ENCODE measurements at places on chromosomes 13 and 19.
A peak's percentile ranks its signal among the peaks of the same experiment; 100 is the strongest.

GRCh38 chr13:80030491-80030890 is 310.4 kb downstream of the SPRY2 start:
- no peak for DNase-seq

DNA sequence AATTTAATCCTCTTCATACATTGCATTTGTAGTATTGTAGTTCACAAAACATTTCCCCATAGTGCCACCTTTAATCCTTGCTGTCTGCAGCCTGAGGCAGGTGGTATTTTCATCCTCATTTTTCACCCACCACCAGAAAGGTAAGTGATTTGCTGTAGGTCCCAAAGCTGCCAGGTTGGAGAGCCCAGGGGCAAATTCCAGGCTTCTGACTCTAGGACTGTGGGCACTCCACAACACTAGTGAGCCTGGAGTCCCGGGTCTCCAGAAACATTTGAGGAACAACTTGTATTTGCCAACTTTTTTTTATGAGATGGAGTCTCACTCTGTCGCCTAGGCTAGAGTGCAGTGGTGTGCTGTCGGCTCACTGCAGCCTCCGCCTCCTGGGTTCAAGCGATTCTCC is 6.2 kb downstream of the ILF3 start:
- DNase-seq = no peak

GRCh38 chr13:48448285-48448958 is 35.5 kb upstream of the LPAR6 start:
- DNase-seq = no peak

- DNase-seq = peak; percentile 92
Observed at GRCh38 chr13:52651897-52652195, 790 bp upstream of the SUGT1 start.

DNA sequence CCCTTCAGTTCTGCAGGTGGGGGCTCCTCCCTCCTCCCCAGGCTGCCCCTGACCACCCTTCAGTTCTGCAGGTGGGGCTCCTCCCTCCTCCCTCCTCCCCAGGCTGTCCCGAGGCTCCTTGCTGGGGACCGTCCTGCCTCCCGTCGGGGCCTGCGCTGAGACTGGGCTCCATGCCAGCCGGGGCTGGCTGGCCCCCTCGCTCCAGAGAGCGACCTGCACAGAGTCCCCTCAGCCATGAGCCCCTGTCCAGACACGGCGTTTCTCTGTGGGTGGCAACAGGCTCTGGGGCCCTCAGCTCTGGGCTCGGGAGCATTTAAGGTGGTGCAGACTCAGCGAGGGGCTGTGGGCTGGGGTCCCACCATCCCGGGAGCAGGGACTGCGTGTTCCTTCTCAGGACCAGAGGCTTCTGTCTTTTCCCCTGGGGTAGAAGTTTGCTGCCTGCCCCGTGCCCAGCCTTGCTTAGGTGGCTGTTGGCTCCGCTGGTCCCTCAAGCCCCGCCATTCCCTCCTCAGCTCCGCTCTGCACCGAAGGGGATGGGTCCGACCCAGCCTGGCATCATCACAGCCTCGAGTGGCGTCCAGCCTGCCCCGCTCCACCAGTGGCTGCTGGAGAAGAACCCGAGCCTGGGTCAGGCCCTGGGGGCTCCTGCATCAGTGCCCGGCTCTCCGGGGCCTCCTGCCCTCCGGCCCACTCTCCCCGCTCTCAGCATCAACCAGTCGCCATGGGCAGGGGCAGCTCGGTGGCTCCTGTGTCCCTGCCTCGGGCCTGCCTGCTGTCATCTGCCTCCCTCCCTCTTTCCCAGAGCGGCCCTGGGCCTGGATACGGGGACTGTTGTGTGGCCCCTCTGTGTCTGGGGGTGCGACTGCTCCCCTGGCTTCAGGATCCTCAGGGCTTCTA is 27.6 kb downstream of the CSNK1G2 start:
- DNase-seq = no peak

- no peak for DNase-seq
Observed at GRCh38 chr19:4234862-4235201, 5.5 kb downstream of the EBI3 start.

GRCh38 chr13:23427342-23427843 is 6.1 kb downstream of the SACS start:
- no peak for DNase-seq

- peak; percentile 16 for DNase-seq
Observed at GRCh38 chr19:50703915-50704796, 15.4 kb downstream of the SHANK1 start.

DNA sequence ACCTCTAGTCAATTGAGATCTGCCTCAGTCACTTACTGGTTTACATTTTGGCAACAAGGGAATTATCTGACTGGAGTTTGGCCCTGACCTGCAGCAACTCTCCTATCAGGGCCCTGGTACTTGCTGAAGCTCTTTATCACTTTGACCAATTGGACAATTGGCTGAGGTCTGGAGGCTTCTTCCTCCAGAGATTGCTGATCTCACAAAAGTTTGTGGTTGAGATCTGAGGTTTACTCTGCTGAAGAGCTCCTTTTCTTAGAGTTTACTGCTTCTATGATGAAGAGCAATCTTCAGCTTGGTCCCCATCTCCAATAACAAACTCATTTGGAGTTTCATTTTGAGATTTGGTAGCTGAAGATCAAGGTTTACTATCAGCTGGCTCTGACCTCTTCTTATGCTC is 276.9 kb upstream of the SGCG start:
- no peak for DNase-seq

- no peak for DNase-seq
Observed at GRCh38 chr13:76418404-76418803, 467.8 kb downstream of the KCTD12 start.

DNA sequence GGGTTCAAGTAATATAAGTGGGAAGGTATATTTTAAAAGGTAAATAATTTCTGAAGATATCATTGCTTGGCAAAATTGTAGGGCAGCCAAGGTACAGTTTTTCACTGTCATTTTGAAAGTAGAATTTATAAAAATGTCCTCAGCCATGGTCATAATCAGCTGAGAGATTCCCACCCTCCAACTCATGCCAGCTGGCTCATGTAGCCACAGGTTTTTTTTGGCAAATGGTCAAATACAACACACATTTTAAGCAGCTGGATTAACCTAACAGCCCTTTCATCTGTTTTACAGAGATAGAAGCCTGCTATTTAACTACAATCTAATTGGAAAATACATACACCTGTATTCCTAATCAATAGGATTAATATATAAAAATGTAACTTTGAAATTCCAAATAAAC is 619.2 kb upstream of the SGCG start:
- no peak for DNase-seq

DNA sequence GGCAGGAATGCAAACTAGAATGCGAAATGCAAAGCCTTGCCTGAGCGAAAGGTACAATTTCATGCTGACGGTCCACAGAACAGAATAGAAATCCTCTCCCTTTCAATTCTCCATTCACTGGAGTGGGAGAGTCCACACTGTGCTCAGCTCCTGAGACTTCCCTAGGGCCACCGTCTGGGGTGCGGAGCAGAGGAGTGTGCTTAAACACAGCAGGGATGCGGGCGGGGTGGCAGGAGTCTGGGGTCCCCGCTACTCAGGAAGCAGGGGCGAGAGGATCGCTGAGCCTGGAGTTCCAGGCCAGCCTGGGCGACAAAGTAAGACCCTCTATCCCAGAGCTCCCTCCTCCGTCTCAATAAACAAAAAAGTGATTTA is 552 bp upstream of the ZNF816 start:
- DNase-seq = no peak

GRCh38 chr19:35898499-35898809 is 1.9 kb downstream of the NFKBID start:
- DNase-seq = no peak

DNA sequence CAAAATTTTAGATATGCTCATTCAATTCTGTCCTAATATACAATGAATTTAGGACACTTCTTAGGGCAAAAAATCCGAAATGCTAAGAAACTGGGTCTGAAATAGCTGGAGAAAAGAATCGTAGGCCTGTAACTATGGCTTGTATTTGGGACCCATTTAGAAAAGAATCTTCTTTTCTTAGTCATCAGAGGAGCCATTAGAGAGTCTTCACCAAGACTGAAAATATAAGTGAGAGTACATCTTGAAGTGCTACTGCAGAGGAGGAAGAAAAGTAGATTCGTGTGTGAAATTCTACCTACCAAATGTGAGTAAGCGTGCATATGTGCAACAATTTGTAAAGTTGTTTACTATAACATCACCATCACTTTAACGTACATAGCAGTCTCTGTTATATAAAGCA is 8.8 kb upstream of the DACH1 start:
- DNase-seq = no peak

DNA sequence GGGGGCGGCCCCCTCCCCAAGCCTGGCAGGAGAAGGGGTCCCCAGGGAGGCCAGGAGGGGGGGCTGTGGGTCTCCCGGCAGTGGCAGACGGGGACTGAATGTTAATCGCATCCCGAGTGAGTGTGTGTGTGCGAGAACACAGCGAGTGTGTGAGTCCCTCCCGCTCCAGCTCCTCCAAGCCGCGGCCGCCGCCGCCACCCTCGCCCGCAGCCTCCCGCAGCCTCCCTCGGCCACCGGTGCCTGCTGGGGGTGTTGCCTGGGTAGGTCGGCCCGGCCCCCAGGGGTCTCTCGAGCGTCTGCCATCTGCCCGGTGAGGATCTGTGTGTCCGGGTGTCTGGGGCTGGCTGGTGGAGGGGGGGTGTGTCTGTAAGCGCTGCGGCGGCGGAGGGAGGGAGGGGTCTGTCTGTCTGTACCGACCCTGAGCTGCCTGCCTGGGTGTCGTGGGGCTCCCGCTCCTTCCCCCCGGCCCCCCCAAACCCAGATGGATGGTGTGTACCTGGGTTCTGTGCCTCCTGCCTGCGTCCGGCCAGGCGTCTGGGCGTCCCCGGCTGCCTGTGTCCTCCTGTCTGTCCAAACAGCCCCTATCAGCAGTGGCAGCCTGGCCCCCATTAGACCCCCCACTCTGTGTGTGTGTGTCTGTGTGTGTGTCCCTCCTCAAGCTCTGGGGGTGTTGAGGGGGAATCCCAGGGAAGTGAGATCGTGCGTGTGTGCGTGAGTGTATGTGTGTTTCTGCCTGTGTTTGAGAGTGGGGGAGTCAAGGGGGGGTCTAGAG is at the start of gene GRIN2D:
GRIN2D (plus strand) TSS at position 110 of the 772 bp plus-strand sequence. CDS start 4,725 bp downstream, outside the sequence.
- DNase-seq = no peak

- no peak for DNase-seq
Observed at GRCh38 chr19:52993342-52994178, 20.2 kb upstream of the ERVV-1 start.

- no peak for DNase-seq
Observed at GRCh38 chr13:30898070-30898469, 8.0 kb upstream of the MEDAG start.

DNA sequence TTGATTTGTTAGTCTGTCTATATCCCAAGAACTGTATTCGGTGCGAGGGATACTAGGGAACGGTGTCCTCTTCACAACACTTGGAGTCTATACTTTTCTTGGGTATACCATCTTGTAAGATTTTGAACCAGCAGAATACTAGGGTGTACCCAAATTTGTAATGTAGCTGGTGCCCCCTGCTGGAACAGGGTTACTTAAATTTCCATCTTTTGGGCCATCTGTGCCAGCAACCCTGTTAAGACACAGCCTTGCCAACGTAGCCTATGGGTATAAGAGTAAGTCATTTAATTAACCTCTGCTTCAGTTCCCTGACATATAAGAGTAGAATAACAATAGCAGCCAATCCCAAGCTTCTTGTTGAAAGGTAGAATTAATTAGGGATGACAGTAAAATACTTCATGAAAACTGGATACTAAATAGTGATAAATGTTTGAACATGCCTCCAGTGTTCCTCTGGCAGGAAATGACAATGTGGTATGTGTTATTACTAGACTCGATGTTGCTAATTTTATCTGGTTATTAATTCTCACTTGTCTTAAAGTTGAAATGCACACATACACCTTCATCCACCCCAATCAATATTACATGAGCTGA is 607.6 kb downstream of the FGF9 start:
- DNase-seq = no peak

GRCh38 chr13:109309625-109310363 is 476.6 kb downstream of the IRS2 start:
- DNase-seq = peak; percentile 92
